ENCODE measurements at places on chromosomes 13 and 19.

- no peak for DNase-seq
Measured at GRCh38 chr19:34649886-34650543, 26.9 kb downstream of the SCGB2B2 start.

GRCh38 chr13:51347099-51347498 lies 7.6 kb downstream of the SERPINE3 start:
- DNase-seq: no peak

- no peak for DNase-seq
Measured at GRCh38 chr13:106464076-106464475, 71.4 kb downstream of the EFNB2 start.

- no peak for DNase-seq
Measured at GRCh38 chr19:43780706-43781525, at the start of gene KCNN4. TSS of gene KCNN4 (minus strand) at chr19:43780973. CDS start at chr19:43780861, 112 bp downstream.

DNA sequence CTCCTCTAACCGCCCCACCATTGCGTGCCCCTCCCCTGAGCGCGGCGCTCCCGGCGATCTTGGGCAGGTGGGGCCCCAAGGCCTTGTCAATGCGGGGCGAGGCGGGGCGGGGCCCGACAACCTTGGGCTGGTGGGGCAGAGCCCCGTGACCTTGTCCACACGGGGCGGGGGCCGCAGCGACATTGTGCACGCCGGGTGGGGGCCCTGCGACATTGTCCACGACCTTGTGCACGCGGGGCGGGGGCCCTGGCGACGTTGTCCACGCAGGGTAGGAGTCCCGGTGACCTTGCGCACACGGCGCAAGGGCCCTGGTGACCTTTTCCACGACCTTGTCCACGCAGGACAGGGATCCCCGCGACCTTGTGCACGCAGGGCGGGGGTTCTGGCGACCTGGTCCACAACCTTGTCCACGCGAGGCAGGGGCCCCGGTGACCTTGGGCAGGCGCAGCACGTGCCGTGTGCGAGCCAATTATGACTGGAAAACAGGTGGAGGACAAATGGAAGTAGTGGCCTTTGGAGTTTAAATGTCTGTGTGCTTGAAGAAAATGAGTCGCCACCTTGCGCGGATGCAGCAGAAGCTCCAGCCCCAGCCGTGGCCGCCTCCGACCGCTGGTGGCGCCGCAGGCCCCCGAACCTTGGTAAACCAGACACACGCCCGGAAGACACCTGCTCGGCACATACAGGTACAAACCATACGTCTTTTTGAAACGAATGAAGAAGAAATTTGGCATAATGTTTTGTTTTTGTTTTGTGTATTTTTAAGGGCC lies 62.6 kb downstream of the LATS2 start:
- DNase-seq: no peak

DNA sequence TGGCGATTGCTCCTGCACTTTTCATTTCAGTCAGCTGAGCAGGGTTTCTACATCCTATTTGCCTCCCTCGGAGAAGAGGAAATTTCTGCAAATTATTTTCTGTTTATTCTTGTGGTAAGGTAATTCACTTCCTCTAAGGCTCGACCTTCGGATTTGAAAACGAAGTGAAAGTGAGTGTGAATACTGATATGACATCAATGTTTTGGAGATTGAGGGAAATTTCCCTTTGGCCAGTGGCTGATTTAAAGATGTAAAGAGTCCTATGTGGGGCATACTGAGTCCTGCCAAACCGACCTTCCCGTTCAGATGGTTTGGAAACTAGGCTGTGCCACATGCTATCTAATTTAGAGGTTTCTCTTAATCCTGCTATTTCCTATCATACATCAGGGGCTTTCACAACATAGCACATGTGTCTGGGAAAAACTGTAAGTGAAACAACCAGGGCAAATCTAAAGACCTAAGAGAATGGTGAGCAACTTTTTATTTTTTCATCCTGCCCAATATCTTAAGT lies 112.3 kb downstream of the POSTN start:
- no peak for DNase-seq

GRCh38 chr13:103188713-103189326 lies 122.6 kb upstream of the SLC10A2 start:
- DNase-seq: peak; percentile 25
